Gastrocnemius medialis (tissue), 4 donors: ENCODE measurements at places on chromosomes 3 and 15. TPM values are rescaled to one million over a fixed set of nuclear protein-coding genes. Genes with fewer than 3 reads are reported as not detected.

- DNase-seq = no peak
Observed at GRCh38 chr3:140906785-140907184, 34.9 kb upstream of the SLC25A36 start.

DNA sequence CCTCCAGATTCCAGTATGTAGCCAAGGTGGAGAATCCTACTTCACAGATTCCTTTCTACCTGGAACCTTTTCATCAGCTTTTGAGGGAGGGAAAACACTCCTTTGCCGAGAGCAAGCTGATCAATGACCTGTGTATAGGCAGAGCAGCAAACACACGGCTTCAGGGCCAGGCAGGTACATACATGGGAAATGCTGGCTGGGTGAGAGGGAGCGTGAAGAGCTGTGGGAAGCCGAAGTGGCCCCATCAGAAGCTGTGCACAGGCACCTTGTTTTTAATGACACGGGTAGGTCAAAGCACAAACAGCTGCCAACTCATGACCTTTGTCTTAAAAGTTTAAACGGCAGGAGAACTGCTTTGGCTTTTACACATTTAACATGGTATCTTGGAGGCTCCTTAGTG lies 25.3 kb downstream of the STARD5 start:
- DNase-seq = no peak

GRCh38 chr3:179716811-179717210 lies 64.0 kb downstream of the USP13 start:
- DNase-seq = no peak

- DNase-seq = no peak
Observed at GRCh38 chr15:50797926-50798325, 32.4 kb upstream of the SPPL2A start.

DNA sequence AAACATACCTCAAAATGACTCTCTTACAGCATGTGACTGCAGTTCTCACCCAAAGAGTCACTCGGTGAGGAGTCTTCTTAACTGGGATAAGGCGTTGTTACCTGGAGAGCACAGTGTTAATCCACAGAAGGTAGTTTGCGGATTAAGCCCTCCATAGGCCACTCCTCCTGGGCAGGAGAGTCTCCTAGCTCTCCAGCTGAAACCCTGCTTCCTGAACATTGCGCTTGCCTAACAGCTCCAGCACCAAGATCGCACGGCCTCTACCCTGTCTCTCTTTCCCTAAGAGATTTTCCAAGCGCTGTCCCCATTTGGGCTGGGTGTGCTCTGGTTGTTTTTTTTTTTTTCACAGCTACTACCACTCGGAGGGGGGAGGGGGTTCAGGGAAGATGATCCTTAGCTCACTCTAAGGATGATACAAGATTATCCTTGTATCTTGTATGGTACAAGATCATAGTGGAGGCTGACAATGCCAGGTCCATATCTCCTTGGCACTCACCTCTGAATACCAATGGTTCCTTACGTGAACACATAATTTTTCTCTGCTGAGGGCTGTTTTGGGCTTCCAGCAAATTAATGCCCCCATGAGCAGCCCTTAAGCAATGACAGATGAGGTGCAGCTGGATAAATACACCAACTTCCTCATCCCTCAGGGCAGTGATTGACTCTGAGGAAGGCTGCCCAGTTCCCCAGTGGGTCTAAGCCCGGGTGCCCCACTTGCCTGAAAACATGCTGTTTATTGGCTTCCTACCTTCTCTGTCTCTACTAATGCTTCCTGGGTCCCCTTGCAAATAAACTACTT lies 185.2 kb upstream of the TSC22D2 start:
- no peak for DNase-seq

GRCh38 chr3:4898454-4899313 lies 80.6 kb upstream of the BHLHE40 start:
- no peak for DNase-seq

- no peak for DNase-seq
Observed at GRCh38 chr3:124498891-124499290, 231.4 kb upstream of the UMPS start.

- no peak for DNase-seq
Observed at GRCh38 chr3:47503033-47503432, 10.5 kb downstream of the ELP6 start.

The C3orf22 gene
- total RNA-seq = not detected

The MESP2 gene
- total RNA-seq = not detected

The ATP13A5 gene
- total RNA-seq = not detected

The SLCO3A1 gene
- total RNA-seq = 1.3 TPM
